ENCODE measurements at places on chromosomes 3 and 15. TPM values are rescaled to one million over a fixed set of nuclear protein-coding genes. Genes with fewer than 3 reads are reported as not detected.

- DNase-seq = no peak
These were observed 81.2 kb downstream of the NEK11 start for GRCh38 chr3:131107637-131108433.

- DNase-seq = no peak
These were observed 30.7 kb upstream of the DUSP7 start for GRCh38 chr3:52086976-52087663.

GRCh38 chr3:138434276-138434874, at the start of gene ESYT3:
Gene ESYT3, plus strand, starts transcription at chr3:138434616. Its CDS starts 183 bp downstream, at chr3:138434799.
- DNase-seq = peak; percentile 89

DNA sequence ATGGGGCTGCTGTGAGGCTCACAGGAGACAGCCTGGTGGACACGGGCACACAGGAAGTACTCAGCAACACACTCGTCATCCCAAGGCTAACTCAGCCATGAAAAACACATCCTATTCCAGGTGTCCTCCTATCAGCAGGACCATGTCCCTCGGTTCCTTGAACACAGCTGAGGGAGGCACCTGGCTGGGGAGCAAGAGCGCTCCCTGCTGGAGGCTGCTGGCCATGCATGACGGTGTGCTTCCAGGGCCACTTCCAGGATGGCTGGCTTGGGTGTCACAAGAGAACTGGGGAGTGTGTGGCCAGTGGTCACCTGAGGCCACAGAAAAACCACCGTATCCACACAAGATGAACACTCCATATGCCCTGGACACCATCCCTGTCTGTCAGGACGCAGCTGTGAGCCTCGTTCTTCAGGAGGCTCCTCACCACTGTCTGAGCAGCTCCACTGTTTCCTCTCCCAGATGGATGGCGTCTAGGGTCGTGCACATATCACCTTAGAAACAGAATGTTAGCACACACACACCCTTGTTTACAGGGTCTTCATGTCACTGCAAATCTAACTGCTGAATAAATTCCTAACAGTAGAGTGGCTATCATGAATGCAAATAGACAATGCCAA, 31.0 kb downstream of the POC1A start:
- DNase-seq = peak; percentile 81

- DNase-seq = no peak
These were observed 124.6 kb downstream of the TNIK start for GRCh38 chr3:171335559-171335958.

The WDR6 gene
- 151 TPM for total RNA-seq

DNA sequence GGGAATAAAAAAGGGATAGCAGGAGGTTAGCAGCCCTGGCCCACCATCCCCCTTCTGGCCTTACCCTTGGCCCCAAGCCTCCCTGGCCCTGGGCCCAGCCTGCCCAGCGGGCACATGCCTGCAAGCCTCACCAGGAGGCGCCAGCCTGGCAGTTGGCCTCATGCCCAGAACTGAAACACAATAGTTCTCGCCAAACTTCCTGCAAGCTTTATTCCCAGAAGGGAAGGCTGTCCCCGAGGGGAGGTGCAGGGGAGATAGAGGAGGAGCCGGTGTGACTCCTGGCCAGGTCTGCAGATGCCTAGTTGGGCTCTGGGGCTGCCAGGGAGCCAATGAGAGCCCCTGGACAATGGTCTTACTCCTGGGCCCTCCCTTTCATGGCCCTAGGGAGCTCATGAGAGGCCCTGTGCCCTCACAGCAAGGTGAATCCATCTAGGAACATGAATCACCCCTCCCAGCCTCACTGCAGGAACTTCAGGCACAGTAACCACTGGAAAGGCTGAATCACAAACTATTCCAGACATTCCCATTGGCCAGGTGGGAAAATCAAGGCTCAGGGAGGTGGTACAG, 4.0 kb downstream of the CCDC33 start:
- DNase-seq = peak; percentile 47

The TMEM108 gene
- total RNA-seq = 7.4 TPM

DNA sequence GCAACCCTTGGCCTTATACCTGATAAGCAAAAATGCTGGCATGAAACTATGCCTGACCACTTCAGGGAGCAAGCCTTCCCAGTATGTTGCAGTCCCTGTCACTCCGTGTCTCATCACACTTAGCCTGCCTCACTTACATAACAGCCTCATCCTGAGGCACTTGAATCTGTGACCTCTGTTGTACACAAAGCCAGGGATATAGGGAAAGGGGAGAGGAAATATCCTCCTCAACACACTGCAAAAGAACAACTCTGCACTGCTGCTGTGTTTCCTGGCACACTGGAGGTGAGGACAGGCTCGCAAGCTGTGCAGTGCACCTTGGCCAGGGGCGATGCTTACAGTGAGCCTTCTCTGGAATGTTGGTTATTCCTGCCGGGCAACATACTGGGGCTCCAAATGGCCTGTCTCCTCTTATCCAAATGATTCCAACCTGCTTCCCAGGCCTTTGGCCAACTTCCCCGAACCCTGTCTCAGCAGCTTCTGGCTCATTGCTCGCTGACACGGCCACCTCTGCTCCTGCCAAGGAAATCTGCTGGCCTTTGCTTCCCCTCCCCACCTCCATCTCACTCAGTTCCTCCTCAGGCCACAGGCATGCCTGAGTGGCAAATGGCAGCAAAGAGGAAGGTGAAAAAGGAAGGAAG, 109.2 kb downstream of the CD47 start:
- DNase-seq = peak; percentile 34

The ATP2B2 gene
- total RNA-seq = 0.35 TPM

The ANKUB1 gene
- not detected for total RNA-seq

DNA sequence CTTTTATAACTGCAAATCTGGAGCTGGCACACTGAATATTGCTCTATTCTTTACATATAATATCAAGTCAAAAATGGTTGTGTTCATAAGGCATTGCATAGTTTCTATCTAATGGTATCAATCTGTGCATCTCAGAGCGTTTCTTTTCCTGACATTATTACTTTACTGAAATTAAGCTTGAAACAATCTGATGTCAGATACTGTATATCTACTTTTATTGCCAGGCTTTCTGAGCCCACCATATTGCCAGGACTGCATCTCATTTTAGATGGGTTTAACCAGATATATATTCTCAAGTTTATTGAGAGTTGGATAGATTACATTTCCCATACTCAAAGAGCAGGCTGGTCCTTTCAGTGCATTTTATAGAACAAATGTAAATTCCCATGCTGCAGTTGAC, 122.7 kb upstream of the MEIS2 start:
- no peak for DNase-seq
